ENCODE measurements at places on chromosomes 12 and 14. TPM values are rescaled to one million over a fixed set of nuclear protein-coding genes. Genes with fewer than 3 reads are reported as not detected.
A peak's percentile ranks its signal among the peaks of the same experiment; 100 is the strongest.

The SELPLG gene
- polyA plus RNA-seq, result 4.8 TPM

The LIN7A gene
- polyA plus RNA-seq, result 8.6 TPM

The TRIM9 gene
- polyA plus RNA-seq, result 0.22 TPM

The GALNT16 gene
- 1.1 TPM for polyA plus RNA-seq

The POTEM gene
- polyA plus RNA-seq, result not detected

The GPRC5D gene
- polyA plus RNA-seq, result 0.13 TPM

GRCh38 chr12:117167769-117168168, 22.5 kb downstream of the FBXO21 start:
- DNase-seq, result no peak

DNA sequence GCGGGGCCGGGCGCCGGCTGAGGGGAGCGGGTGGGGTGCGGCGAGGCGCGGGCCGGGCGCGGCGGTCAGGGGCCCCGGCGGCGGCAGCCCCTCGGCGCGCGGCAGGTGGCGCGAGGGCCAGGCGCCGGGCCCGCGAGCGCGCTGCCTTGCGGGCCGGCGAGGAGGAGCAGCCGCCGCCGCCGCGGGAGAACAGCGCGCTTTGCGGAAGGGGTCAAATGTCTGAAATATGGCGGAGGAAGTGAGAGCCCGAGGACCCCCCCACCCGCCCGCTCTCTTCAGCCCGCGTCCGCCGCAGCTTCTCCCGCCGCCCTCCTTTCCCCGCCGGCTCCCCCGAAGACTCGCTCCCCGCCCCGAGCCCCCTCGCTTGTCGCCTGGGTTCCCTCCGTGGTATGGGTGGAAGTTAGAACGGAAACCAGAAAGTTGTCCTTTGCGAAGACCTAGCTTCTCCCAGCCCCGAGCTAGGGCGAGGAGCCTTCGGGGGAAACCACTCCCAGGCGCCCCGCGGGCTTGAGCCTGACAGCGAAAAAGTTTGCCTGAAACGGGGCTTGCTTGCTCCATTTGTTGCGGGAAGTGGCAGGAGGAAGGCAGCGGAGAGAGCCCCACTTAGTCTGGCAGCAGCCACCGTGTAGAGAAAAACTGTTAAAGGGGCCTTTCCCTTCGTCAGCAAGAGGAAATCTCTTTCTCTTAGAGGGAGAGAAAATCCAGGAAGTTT, 551 bp downstream of the RAP1B start:
- peak; percentile 71 for DNase-seq

DNA sequence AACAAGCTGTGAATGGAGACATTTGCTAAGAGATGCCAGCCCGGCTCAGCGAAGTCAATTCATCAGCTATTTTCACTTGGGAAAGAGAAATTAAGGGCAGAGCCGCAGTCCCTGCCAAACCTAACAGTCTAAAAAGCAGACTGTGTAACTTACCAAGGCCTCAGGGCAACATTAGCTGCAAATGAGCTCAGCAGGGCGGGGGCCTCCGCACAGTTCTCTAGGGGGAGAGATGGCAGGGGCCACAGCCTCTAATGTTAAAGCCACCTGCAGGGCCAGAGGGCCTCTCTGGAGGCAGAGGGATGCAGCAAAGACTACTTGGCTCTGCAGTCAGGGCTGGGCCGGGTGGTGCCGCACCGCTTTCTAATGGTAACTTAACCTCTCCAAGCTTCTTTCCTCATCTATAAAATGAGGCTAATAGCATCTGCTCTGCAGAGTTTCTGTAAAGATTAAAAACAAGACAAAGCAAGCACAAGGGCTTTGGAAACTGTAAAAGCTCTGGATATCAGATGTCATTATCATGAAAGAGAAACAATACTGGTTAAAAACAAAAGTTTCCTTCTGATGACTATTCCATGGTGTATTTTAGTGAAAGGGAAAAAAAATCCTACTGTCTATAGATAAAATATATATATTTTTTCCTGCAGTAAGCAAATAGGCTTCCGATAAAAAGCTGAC, 13.4 kb upstream of the GPRC5A start:
- no peak for DNase-seq

- DNase-seq, result no peak
Measured at GRCh38 chr12:3229577-3229976, 152.4 kb downstream of the TSPAN9 start.

DNA sequence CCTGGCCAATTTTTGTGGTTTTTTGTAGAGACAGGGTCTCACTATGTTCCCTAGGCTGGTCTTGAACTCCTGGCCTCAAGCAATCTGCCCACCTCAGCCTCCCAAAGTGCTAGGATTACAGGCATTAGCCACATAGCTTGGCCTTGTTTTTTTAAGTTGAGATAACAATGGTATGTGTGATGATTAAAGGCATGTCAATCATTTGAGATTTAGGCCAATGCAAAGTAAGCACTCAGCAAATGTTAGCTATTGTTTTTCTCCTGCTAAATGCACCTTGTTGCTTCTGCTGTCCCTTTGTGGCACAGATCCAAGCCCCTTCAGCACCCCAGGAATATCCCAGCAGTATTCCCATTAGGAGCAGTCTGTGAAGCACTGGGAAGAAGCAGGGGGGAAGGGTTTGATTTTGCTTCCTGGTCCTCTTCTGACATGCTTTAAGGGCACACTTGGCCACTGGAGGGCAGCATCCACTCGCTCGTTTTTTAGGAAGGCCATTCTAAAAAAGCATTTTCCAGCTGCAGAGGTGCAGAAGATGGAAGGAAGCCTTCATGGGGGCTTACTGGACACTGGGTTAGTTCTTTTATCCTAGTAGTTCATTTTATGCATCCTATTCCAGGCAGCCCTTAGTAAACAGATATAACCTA, 70.2 kb upstream of the ZFP36L1 start:
- peak; percentile 78 for DNase-seq

DNA sequence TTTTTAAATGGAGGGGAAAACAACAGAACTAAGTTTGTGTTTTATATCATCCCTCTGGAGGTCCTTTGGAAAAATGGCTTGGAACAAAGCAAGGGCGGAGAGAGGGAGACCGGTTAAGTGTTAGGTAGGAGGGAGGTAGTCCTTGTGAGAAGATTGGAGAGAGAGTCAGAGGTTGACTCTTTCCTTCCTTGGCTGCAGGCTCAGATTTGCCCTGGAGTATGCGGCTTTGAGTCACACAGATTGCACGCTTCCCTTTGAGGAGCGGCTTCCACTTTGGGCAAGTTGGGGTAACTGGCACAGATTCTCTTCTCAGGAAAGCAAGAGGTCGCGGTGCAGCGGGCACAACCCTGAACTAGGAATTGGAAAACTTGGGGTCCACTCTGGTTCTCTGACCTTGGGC, 9.9 kb downstream of the SOCS2 start:
- DNase-seq, result no peak

- no peak for DNase-seq
Measured at GRCh38 chr14:29847056-29847380, 80.6 kb downstream of the PRKD1 start.

GRCh38 chr14:71647086-71647784, 285.0 kb upstream of the RGS6 start:
- no peak for DNase-seq

DNA sequence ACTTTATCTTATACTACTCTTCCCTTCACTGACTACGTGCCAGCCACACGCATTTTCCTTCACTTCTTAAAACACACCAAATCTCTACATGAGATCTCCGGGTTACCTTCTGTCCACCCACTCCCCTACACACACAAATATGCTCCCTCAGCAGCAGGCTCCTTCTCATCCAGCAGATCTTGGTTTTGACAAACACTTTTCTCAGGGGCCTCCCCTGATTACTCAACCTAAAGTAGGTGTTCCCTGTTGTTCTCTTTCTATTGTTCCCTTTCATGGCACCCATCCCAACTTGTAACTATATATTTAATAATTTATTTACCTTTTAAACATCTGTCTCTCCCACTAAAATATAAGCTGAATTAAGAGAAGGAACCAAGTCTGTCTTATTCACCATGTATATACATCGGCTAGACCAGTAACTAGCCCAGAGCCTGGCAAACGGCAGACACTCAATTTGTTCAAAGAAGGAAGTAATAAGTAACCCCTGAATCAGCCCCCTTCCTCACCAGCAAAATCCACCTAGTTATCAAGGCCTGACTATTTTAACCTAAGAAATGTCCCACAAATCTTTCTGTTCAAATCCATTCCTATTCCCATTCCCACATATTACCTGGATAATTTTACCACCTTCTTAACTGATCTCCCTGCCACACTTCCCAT, 2.7 kb downstream of the C2CD5 start:
- no peak for DNase-seq

DNA sequence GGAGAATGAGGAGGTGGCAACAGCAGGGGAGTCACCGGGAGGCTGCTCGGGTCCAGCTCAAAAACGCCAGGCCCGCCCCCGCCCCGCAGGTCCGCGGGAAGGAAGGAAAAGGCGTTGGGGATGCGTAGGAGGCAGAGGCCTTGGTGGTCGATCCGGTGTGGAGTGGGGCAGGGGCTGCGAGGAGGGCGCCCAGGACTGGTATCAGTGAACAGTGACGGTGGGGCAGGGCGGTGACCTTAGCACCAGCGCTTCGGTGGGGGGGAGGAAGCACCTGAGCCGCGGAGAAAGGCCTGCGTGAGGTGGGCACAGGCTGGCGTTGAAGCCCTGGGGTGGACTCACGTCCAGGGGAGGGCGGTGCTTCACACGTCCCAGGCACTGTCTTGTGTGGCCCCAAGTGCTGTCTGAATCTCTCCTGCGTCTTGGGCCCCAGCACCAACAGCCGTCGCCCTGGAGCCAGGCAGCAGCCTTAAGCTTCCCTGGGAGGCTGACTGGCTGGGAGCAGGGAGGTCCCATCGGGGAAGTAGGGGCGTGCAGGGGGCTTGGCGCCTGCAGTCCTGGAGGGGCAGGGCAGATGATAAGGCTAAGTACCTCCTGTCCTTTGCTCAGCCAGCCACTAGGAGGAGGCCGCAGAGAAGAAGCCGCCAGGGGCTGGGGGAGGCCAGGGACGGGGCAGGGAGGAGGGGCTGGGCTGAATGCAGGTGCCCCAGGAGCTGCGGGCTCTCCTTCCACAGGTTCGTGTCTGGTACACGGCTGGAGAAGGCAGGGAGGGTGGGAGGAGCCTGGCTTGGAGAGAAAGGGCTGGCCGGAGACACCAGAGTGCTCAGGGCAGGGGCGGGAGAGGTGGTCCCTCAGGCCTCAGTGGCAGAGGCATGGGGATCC, 26.5 kb downstream of the ZBTB42 start:
- DNase-seq, result peak; percentile 43

- DNase-seq, result no peak
Measured at GRCh38 chr12:132131952-132132351, 12.2 kb downstream of the DDX51 start.

GRCh38 chr14:98606816-98607215, 665.2 kb downstream of the BCL11B start:
- no peak for DNase-seq

DNA sequence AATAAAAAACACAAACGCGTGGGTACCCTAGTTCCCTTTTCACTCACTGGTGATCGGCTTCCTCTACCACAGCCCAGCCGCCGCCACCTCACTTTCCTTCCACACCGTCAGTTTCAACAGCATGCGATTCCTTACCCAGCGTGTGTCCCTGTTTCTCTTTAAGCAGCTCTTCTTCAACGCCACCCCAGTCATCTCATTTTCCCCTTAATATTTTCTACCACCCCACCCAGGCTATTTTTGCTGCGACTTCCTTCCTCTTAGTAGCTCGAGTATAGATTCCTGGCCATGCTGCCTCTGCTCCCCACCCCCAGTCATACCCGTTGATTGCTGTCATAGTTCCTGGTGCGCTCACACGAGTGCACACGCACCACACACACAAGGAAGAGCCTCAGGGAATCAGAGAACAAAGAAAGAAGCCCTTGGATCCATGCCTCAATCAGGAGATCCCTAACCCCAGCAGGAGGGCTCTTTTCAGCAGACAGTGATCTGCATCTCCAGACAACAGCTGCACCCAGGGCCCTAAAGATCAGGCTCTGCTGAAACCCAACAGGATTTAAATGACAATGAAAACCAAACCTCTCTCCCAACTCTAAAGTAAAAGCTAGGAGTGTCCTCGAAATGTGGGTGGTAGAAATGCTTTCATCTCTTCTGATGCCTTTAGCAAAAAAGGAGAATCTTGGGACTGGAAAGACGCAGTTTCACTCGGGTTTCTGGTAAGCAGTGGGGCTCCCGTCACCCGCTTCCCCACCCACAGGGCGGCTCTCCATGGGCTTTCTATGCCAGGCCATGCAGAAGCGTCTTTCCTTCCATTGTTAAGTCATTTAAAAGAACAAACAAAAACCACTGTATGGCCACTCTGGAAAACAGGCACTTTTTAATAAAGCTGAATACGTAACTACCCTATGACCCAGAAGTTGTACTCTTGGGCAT, 23.8 kb downstream of the VPS37B start:
- DNase-seq, result no peak

DNA sequence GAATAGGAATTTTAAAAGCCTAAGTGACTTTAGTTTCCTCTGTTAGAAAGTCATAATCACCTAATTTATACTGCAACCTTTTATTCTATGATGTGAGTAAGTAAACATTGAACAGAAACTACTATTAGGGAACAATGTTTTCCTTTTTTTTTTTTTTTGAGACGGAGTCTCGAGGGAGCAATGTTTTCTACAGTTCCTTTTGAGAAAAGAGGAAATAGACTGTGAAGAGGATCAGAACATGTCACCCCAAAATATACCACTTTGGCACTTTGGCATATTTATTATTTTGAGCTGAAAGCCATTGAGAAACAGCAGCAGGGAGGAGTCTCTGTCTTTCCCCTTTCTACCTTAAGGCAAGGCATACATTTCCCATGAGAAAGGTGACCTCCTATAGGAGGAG, 162.7 kb upstream of the CNOT2 start:
- DNase-seq, result no peak

DNA sequence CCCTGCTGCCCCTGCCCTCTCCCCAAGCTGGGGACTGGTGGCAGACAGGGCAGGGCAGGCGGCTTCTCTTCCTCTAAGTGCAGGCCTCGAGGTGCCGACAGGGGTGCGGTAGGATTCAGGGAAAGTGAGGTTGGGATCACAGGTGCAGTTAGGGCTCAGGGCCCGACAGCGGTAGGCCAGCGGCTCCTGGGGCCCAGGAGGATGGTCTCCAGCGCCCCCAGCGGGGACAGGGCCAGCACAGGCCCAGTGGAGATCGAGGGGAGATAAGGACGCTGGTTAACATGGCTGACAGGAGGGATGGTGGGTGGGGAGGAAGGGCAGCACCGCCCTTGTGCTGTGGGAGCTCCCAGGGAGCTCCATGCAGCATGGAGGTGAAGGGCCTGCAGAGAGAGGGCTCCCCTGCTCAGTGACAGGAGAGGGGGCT, 935 bp upstream of the CRIP1 start:
- no peak for DNase-seq
